Ureter (tissue), 1 donor: ENCODE measurements at places on chromosomes 12 and 14. TPM values are rescaled to one million over a fixed set of nuclear protein-coding genes. Genes with fewer than 3 reads are reported as not detected.

COCH gene
- total RNA-seq, result 7.3 TPM

DNA sequence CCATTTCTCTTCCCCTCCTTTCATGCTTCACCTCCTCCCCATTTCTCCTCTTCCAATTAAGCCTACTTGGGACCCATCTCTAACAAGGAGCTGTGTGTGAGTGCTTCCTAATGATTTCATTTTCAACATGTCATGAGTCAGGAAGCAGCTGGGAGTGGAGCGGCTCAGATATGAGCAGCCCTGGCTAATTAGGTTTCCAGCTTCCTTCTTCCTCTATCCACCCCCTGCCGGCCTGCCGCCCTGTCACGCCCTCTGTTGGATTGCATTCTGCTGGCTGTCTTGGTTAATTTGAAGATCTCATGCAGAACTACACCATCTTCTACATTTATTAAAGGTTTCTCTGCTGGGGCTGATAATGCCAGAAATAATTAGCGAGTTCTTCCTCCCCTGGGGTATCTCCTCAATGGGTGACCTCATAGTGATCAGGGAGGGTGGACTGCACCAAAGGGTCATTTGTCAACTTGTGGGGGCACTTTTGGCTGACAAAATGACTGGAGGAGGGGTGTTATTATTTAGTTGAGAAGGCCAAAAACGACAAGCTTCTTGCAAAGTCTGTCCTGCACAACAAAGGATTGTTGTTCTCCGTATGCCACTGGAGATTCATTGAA lies 300.9 kb upstream of the SRRM4 start:
- no peak for DNase-seq

GRCh38 chr12:89436062-89436461 lies 83.8 kb upstream of the DUSP6 start:
- DNase-seq, result no peak

DNA sequence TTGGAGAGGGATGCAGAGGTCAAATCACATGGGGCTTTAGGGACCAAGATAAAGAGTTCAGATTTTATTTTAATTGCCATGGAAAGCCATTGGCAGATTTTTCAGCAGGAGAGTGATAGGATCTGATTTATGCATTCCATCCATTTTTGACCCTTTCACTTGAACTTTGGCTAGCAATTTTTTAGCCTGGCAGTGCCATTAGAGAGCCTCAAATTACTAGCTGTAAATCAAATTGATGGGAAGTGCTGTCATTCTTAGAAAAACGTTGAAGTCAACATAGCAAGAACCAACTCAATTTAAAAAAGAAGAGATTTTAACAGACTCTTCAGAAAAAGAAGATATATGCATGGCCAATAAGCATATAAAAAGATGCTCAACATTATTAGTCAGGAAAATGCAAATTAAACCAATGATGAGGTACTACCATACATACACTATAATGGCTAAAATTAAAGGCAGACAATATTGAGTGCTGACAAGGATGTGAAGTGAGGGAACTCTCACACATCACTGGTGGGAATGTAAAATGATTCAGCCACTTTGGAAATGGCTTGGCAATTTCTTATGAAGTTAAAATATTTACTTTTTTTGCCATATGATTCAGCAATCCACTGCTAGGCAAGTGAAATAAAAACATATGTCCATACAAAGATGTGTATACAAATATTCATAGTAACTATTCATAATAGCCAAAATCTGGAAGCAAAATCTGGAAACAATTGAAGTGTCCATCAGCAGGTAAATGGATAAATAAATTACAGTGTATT lies 89.7 kb downstream of the PTCSC3 start:
- no peak for DNase-seq

- DNase-seq, result peak; percentile 88
Measured at GRCh38 chr12:53965281-53966084, 7.4 kb upstream of the HOXC11 start.

RIPK3 gene
- 22.4 TPM for total RNA-seq

- DNase-seq, result no peak
Measured at GRCh38 chr14:99855271-99855670, 62.1 kb downstream of the EML1 start.

DNA sequence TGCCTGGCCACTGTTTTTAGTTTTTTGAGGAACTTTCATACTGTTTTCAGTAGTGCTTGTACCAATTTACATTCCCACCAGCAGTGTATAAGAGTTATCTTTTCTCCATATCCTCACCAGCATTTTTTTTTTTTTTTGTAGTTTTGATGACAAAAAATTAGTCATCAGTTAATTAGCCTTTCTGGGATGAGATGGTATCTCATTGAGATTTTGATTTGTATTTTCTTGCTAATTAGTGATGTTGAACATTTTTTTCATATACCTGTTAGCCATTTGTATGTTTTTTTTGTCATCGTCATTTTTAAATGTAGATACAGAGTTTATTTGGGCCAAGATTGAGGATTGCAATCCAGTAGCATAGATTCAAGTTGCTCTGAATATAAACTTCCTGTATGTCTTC lies 19.3 kb downstream of the TBC1D15 start:
- no peak for DNase-seq

- no peak for DNase-seq
Measured at GRCh38 chr12:62575036-62575435, 108.4 kb downstream of the MON2 start.

C14orf39 gene
- not detected for total RNA-seq

GRCh38 chr12:32917094-32917611 lies 20.6 kb upstream of the PKP2 start:
- DNase-seq, result no peak

CHST11 gene
- 10.8 TPM for total RNA-seq

DNA sequence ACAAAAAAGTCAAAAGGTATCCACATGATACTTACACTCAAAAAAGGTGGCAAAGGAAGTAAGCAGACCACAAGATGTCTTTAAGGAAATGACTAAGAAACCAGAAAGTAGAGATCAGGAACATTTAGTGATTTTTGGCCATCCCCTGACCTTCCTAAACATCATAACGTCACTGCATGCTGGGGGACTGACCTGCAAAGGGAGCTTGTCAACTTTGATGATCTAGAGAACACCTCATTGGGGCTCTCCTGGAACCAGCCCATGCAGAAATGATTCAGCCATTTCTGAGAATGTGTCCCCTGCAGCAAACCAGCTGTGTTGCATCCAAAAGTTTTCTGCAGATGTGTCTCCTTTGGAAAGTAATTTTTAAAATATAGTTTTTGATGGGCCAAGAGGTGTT lies 152.2 kb upstream of the RASSF8 start:
- no peak for DNase-seq

- DNase-seq, result no peak
Measured at GRCh38 chr12:33357181-33357580, 82.4 kb downstream of the SYT10 start.

GRCh38 chr12:50338920-50339645 lies 55.8 kb upstream of the LIMA1 start:
- DNase-seq, result no peak

DNA sequence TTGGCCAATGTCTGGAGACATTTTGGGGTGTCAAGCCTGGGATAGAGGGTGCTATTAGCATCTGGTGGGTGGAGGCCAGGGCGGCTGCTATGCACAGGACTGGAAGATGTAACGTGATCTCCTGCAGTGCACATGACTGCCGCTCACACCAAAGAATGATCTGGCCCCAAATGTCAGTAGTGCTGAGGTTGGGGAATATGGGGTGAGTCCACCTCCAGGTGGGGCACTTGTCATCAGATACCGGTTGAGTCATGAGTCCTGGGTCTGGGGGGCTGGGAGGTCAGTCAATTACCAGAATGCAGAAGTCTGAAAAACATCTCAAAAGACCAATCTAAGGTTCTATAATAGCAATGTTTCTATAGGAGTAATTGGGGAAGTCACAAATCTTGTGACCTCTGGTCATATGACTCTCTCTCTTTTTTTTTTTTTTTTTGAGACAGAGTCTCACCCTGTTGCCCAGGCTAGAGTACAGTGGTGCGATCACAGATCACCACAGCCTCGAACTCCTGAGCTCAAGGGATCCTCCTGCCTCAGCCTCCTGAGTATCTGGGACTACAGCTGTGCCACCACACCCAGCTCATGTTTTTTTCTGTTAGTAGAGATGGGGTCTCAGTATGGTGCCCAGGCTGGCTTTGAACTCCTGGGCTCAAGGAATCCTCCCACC lies 6.0 kb upstream of the SDSL start:
- DNase-seq, result no peak

ZNF839 gene
- 18.1 TPM for total RNA-seq

DNA sequence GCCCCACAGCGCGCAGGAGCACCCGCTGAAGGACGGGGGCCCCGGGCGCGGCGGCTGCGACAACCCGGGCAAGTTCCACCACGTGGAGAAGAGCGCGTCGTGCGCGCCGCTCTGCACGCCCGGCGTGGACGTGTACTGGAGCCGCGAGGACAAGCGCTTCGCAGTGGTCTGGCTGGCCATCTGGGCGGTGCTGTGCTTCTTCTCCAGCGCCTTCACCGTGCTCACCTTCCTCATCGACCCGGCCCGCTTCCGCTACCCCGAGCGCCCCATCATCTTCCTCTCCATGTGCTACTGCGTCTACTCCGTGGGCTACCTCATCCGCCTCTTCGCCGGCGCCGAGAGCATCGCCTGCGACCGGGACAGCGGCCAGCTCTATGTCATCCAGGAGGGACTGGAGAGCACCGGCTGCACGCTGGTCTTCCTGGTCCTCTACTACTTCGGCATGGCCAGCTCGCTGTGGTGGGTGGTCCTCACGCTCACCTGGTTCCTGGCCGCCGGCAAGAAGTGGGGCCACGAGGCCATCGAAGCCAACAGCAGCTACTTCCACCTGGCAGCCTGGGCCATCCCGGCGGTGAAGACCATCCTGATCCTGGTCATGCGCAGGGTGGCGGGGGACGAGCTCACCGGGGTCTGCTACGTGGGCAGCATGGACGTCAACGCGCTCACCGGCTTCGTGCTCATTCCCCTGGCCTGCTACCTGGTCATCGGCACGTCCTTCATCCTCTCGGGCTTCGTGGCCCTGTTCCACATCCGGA lies 1.4 kb downstream of the FZD10 start:
- no peak for DNase-seq

DNA sequence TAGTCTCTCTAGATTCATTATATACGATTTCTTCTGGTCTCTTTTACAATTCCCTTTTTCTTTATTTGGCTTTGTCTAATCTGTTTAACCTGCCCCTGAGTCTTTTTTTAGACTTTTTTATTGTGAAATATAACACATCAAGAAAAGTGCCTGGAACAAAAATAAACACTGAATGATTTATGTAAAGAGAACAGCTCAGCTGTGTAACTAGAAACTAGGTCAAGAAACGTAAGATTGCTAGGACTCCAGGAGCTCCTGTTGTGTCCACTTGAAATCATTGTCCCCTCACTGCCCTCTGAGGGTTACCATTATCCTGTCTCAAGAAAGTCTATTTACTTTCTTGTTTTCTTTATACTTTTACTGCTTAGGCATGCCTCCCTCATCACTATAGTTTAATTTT lies 23.1 kb downstream of the EXD2 start:
- no peak for DNase-seq

LRTM2 gene
- not detected for total RNA-seq

DNA sequence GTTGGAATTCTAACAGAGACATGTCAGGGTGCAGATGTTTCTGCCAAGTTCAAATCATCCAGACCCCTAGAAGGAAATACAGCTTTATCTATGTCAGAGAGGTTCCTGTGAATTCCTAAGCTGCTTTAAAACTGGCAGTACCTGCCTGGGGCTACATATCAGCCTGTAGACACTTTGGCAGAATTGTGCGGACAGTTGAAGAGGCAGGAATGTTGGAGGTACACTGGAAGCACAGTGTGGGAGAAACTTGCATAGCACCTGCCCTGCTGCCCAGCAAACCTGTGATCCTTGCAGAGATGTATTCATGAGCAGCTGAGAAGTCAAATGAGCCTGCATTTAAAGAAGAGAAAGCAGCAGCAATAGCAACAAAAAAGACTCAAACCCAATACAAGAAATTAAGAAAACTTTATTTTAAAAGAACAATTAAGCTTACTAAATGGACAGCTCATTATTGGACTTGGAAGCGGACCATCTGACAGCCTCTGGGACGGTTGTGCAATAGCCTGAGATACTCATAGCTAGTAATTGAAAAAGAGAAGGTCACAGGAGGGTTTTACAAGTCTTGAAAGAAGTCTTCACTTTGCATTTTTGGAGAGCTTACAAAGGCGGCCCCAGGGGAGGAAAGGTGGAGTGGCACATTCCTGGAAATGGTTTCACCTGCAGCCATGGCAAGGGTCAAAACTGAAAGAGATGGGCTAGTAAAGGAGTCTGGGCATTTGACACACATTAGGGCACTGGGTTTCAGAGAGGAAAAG lies 280.9 kb upstream of the FLRT2 start:
- no peak for DNase-seq

DNA sequence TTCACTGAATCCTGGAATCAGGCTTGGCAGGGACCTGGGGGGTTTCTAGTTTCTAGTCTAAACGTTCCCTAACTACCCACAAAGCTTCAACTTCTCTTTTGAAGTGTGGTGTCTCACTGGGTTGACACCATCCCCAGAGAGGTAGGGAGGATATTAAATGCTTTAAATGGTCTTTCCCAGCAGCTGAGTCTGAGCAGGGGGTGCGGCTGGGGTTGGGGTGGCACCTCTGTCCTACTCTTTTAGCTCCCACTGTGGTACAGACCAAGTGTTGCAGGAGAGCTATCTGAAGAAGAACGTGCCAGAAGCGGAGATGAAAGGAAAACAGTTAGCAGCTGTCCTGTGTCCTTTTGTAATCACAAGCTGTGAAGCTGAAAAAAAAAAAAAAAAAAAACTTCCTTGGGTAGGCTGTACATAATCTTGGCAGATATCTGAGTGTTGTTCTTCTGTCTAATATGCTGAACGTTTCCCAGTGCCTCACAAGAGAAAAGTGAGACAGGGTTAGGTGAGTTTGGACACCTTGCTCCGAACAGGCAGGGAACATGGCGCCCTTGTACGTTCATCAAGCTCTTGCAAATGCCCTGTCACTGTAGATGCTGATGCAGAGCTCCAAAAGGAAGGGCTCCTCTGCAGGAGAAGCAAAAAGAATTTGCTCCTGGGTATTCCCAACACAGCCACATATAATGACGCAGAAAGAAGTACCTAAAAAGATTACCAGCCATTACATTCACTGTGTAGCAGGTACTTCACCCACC lies 447.2 kb downstream of the APAF1 start:
- DNase-seq, result no peak

DLK1 gene
- 0.39 TPM for total RNA-seq

SYCP3 gene
- total RNA-seq, result not detected

- no peak for DNase-seq
Measured at GRCh38 chr14:93333631-93334103, 831 bp upstream of the BTBD7 start.

OAS3 gene
- total RNA-seq, result 33.4 TPM

- DNase-seq, result no peak
Measured at GRCh38 chr12:127245437-127245836, 1021.5 kb upstream of the TMEM132C start.

GRCh38 chr12:68559984-68560850 lies 50.5 kb upstream of the RAP1B start:
- no peak for DNase-seq

LRP1-AS gene
- total RNA-seq, result not detected

DNA sequence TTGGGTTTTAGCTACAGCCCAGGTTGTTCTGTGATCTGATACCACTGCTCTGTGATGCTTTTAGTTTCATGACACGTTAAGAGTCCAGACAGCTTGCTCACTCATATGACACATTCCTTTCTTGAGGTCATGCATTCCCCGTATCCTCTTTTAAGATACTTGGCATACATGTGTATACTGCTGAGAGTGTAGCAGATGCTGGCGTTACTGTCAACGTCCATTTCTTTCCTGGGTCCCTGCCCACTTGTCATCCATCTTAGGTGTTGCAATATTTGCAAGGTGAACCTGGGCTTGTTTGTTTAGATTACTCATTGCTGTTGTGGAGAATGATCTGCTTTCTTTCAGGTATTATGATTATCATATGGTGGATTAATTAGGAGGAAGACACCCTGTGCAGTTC lies 9.1 kb upstream of the EMP1 start:
- no peak for DNase-seq

AKAP3 gene
- total RNA-seq, result 4.2 TPM
